ENCODE measurements at places on chromosomes 16 and 17.
A peak's percentile ranks its signal among the peaks of the same experiment; 100 is the strongest.

DNA sequence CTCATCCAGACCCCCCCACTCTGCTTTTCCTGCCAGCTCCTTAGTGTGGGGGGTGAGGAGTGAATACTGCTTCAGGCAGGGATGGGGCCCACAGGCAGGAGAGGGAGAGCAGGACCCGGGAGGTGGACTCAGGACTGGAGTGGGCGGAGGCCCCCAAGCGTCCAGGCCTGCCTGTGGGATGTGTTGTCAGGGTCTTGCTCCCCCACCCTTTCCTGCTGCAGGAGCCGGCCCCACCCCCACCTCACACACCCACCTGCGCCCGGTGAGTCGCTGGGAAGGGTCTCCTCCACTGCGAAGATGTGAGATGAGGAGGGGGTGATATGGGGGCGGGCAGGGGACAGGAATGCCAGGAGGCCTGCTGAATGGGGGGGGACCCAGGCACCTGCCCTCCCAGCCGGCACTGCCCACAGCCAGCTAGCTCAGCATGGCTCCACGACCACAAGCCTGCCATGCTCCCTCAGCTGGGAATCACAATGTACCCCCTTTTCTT is 1.1 kb downstream of the FAM171A2 start:
- no peak for DNase-seq

DNA sequence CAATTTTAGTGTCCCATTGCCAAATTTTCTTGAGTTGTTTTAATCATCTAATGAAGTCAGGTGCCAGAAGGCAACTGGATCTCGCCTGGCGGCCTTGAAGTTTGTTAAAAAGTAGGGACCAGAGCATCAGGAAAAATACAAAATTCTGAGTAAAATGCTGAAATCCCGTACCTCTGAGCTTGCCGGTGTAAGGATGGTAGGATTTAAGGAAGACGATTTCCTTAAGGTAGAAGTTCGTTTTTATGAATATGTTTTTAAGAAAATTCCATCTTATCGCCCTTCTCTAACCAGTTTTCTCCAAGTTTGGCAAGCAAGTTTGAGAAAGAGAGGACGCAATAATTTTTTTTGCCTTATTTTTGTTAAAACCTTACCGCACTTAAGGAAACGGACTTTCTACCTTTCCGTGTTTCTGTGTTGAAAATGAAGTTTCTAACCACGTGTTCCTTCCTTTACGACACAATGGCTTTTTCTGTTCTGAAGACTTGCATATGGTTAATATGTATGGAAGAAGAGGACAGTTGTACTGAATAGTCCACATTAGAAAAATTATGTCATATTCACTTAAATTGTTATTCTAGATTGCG is 748 bp downstream of the ATF7IP2 start:
- no peak for DNase-seq

- DNase-seq: no peak
These were observed 575.7 kb upstream of the CDH11 start for GRCh38 chr16:65697521-65697920.

DNA sequence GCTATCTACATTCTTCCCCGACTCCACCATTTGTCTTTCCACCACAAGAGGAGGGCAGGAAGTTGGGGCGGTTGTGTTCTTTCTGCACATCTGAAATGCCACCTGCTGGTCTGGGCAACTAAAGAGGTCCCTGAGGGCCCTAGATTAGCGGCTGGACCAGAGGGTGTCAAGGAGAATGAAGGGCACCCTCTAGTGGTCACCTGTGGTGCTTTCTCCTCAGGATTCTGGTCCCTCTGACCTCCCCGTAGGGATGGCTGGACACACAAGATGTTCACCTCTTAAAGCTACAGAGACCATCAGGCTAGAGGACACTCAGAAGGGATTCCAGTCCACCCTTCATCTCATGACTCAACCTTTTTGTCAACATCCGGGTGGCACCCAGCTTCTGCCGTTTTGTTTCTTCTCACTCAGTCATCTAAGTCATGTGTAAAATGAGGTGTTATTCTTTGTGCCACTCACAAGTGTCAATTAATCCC is 2.9 kb upstream of the SCIMP start:
- peak; percentile 22 for DNase-seq

- DNase-seq: no peak
These were observed 66.4 kb downstream of the CMC2 start for GRCh38 chr16:80940069-80940856.

GRCh38 chr17:31251105-31251969 is 45.7 kb downstream of the OMG start:
- no peak for DNase-seq

DNA sequence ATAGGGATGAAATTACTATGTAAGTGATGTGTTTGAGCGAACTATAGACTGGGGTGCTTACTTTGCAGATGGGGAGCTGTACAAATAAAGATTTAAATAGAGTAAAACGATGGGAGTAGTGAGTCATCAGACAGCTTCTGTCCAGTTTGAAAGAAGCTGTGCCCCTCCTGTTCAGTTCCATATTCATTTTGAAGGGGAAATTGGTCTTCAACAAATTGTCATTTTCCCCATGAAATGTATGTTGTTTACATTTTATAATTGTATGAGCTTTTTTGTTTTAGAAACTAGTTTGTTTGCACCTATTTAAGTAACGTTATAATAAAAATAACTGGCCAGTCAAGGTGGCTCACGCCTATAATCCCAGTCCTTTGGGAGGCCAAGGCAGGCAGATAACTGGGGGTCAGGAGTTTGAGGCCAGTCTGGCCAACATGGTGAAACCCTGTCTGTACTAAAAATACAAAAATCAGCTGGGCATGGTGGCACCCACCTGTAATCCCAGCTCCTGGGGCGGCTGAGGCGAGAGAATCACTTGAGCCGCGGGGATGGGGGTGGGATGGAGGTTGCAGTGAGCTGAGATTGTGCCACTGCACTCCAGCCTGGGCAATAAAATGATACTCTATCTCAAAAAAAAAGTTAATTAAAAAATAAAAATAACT is 20.2 kb downstream of the SEC14L1 start:
- DNase-seq: no peak

DNA sequence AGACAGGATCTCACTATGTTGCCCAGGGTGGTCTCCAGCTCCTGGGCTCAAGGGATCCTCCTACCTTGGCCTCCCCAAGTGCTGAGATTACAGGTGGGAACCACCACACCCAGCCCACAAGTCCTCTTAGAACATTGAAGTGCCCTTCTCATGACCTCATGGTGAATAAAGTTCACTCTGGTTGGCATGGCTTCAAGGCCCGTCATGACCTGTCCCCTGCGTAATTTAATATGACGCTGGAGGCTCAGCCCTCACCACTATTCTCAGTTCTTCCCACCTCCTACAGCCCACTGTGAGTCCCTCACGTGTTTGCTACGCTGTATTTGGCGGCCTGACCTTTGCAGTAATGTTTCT is 1.9 kb downstream of the ENDOV start:
- no peak for DNase-seq

GRCh38 chr17:2181206-2181896 is 122.2 kb downstream of the SMG6 start:
- peak; percentile 13 for DNase-seq

DNA sequence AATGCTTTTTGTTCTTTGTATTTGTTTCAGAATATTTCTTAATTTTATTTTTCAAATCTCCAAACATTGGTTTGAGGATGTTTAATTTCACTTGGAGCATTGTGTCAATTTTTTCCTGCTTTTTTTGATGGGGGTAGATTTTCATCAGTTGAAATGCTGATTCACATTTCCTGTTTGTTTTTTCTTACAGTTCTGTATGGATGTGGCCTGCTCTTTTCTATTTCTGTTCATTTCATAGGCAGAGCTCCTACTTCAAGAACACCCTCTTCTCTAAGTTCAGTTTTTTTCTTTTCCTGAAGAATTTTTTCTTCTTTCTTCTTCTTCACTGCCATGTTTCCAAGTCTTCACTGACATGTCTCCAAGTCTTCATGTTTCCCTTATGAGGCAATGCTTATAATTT is 8.8 kb downstream of the MBTD1 start:
- DNase-seq: no peak

DNA sequence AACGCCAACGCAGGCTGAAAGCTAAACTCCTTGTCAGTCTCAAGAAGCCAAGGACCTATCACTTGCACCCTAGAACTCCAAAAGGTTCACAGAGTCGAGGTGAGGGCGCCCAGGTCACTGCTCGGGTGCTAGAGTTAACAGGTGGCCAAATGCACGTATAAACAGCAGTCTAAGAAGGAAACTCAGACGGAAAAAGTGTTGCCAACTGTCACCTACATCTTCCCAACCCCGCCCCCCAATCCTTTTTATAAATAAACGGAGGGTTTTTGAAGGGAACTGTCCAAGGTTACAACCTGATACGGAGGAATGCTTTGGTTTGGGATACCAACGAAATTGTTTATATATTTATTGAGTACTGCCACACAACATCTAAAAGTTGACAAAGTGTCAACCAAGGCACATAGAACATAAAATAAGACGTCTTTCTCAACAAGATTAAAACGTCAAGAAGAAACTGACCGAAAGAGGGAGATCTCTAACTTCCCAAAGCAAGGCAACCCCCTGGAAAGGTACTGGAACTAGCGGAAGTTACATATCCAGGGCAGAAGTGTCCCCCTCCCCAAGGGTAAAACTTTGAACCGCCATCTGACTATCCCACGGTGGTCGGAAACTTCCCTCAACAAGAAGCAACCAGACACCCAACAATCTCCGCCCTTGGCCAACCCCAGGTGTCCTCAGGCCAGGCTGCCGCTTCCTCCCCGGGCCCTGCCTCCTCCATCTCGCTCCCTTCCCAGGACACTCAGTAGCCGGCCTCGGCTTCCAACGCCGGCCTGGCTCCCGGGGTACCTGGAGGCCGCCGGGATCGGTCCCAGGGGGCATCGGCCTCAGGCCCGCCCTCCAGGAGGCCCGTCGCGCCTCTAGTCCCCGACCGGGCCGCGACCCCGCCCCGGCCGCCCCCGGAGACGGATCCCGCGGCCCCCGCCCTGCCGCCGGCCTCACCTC is 982 bp downstream of the SPAG9 start:
- no peak for DNase-seq

GRCh38 chr17:73534209-73534909 is 109.9 kb downstream of the SDK2 start:
- no peak for DNase-seq

DNA sequence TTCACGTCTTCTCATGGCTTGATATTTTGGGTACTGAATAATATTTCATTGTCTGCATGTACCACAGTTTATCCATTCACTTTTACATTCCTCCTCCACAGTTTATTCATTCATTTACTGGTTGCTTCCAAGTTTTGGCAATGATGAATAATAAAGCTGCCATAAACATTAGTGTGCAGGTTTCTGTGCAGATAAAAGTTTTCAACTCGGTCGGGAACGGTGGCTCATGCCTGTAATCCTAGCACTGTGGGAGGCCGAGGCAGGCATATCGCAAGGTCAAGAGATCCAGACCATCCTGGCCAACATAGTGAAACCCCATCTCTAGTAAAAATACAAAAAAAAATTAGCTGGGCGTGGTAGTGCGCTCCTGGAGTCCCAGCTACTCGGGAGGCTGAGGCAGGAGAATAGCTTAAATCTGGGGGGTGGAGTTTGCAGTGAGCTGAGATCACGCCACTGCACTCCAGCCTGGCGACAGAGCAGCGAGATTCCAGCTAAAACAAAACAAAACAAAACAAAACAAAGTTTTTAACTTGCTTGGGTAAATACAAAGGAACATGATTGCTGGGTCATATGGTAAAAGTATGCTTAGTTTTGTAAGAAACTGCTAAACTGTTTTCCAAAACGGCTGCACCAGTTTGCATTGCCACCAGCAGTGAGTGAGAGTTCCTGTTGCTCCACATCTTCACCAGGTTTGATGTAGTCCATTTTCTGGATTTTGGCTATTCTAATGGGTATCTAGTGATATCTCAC is 89.5 kb downstream of the WWP2 start:
- no peak for DNase-seq

- DNase-seq: no peak
These were observed 6.6 kb upstream of the VASN start for GRCh38 chr16:4365014-4365406.

GRCh38 chr17:14161419-14161818 is 75.2 kb downstream of the CDRT15 start:
- DNase-seq: no peak

DNA sequence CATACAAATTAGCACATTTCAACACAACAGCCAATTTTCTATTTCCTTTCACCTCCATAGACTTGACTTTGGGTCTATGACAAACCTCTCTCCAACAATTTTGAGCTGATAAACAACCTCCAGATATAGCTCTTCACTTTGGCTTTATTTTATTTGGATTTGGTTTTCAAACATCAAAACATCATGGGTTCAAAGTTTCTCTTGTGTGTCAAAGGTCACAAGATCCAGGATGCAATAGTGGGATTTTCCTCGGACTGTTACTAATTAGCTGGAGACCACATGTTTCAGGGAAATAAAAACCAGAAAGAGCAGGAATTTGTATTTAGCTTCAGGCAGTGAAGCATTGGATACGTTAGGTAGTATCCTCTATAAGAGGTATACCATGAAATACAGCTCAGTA is 351.0 kb upstream of the SOX9 start:
- DNase-seq: no peak
